ENCODE measurements at places on chromosomes 12 and 14.

DNA sequence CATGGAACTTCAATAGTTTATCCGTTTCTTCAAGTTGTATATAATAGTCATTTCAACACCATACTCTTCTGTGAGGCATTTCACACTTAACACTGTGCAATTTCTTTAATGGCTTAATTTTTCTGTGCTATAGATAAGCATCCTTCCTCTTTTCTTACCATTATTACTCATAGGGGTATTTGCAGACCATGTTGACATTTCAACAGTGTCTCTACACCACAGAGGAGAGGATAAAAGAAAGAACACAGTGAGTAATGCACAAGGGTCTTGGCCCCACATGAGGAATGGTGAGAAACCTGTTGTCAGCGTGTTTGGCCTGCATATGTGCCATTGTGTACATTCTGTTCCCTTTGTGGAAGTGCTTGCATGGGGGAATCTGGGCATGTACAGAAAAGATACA is 421.5 kb upstream of the MDGA2 start:
- no peak for DNase-seq

GRCh38 chr14:103653805-103654204 is 24.8 kb downstream of the KLC1 start:
- no peak for DNase-seq

DNA sequence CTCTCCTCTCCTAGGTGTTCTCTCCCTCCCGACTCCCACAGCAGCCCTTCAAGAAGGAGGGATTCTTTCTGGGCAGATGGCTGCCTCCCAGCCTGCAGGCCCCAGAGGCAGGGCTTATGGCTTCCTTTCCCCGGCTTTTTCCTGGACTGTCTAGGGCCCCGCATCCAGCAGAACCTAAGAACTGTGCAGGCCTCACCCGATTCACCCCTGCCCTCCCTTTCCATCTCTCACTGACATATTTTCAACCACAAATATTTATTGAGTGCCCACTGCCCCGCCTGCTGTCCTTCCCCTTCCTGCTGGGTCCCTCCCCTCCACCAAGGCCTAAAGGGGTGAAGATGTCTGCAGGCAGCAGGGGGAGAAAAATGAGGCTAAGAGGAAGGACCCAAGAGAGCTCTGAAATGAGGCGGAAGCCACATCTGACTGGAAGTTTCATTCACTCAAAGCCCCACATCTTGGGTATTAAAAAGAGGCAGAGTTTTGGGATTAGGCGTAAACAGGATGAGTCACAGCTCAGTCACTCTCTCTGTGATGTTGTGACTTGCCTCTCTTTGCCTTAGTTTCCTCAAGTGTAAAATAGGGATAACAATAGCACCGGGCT is 2.9 kb downstream of the SCNN1A start:
- DNase-seq: no peak

DNA sequence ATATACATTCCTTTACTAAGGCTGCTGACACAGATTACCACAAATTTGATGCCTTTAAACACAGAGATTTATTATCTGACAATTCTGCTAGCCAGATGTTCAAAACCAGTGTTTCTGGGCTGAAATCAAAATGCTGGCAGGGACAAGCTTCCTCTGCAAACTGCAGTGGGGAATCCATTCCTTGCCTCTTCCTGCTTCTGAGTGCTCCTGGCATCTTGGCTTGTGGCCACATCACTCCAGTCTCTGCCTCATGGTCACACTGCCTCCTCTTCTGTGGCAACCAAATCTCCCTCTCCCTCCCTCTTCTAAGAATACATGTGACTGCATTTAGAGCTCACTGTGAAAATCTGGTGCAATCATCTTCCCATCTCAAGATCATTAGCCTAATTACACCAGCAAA is 235.7 kb downstream of the TTC8 start:
- no peak for DNase-seq

GRCh38 chr14:96252323-96252998 is 3.5 kb upstream of the BDKRB1 start:
- no peak for DNase-seq

GRCh38 chr14:99564256-99564925 is 39.6 kb downstream of the CCDC85C start:
- no peak for DNase-seq

DNA sequence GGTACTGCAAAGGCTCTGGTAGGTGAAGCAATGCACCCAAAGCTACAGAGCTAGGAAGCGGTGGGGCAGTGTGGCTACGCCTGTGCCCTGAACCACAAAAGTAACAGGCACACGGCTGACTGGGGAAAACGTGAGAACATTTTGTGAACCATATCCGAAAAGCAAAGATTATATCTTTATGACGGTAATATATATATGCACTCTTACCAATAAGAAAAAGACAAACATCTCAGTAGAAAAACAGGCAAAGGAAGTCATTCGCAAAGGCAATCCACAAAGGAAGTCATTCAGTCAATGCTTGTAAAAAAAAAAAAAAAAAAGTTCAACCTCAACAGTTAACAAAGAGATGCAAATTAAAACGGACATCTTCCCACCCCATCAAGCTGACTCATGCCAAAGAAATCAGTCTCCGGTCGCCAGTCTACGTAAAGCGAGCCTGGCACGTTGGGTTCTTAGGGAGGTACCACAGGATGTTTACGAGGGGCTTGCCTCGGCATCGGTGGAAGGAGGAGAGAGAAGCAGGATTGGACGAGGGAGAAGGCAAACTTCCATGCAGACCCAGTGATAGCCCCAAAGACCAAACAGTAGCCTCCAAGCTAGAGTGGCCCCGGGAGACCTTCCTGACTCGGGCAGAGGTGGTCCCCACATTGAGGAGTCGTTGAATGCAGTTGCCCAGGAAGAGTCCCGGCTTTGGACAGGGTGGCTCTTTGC is 39.4 kb upstream of the PPP2R5C start:
- DNase-seq: no peak

GRCh38 chr14:36818246-36818645 is 156.6 kb downstream of the PAX9 start:
- no peak for DNase-seq

GRCh38 chr12:50050410-50051098 is 6.8 kb upstream of the ASIC1 start:
- DNase-seq: no peak

GRCh38 chr12:18414671-18415070 is 153.4 kb downstream of the PIK3C2G start:
- no peak for DNase-seq

GRCh38 chr12:59940631-59941342 is 345.0 kb downstream of the SLC16A7 start:
- DNase-seq: no peak

DNA sequence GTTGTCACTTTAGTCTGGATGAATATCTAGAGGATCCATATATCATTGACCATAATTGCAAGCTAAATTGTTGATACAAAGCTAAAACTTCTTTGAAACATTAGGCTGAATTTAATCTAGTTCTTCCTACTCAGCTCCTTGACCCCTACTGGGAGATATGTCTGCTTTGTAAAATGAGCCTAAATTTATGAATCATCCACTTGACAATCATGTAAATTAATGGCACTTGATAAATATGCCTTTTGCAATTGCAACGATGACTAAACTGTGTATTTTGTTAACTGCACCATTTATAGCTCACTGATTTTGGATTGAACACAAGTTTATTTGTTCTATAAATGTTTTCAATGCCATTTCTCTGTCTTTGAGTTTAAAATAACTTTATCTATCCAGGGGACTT is 1616.5 kb upstream of the FLRT2 start:
- DNase-seq: no peak

DNA sequence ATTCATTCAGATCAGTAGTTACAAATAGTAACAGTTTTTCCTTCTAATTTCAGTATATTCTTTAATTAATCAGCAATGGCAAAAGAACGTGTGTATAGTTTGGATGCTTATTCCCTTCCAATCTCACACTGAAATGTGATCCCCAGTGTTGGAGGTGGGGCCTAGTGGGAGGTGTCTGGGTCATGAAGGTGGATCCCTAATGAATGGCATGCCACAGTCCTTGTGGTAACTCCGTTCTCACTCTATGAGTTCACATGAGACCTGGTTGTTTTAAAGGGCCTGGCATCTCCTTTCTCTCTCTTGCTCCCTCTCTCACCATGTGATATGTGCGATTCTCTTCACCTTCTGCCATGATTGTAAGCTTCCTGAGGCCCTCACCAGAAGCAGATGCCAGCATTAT is 18.9 kb upstream of the SYNDIG1L start:
- DNase-seq: no peak

- no peak for DNase-seq
Observed at GRCh38 chr12:80045594-80045993, 53.7 kb upstream of the OTOGL start.

- DNase-seq: no peak
Observed at GRCh38 chr12:109967383-109968031, 28.7 kb downstream of the GIT2 start.

GRCh38 chr12:115943310-115943629 is 334.2 kb downstream of the MED13L start:
- DNase-seq: no peak

GRCh38 chr14:71262441-71262840 is 355.2 kb downstream of the PCNX1 start:
- no peak for DNase-seq
